ENCODE measurements at places on chromosomes 16 and 17. TPM values are rescaled to one million over a fixed set of nuclear protein-coding genes. Genes with fewer than 3 reads are reported as not detected.

DNA sequence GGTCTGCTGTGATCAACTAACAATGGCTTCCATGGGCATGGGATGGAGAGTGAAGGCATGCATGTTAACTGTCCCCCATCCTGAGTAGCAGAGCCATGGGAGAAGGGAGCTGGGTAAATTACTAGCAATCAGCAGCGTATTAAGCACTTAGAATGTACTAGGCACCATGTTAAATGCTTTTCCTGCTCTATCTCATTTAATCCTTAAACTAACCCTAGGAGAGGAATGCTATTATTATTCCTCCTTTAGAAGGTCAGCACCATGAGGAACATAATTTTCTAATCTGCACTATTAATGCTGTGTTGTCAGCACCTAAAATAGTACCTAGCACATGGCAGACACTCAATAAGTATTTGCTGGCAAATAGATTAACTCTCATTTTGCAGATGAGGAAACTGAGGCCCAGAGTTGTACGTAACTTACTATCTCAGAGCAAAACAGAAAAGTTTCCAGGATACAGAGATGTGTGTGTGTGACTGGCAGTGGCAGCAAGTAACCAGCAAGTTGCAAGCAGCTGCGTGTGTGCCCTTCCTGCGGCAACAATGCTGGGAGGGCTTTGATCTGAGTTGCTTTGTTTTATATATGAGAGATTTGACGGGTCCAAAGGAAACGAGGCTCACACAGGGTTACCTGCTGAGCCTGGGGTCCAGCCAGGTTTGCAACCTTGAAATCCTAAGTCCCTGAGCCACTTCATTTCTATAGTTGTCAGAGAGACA is 6.5 kb upstream of the KLHL36 start:
- DNase-seq, result no peak

GRCh38 chr16:8718851-8719680 is 44.6 kb downstream of the ABAT start:
- DNase-seq, result no peak

Gene PERCC1
- total RNA-seq, result 1.2 TPM

DNA sequence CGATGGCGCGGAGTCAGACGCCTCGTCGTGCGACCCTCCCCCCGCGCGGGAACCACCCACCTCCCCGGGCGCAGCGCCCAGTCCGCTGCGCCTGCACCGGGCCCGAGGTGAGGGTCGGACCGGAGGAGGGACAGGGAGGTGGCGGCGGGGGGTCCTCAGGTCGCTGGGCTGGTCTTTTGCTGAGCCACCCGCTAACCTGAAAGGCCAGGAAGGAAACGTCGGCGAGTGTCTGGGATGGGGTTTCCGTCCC is 4.9 kb downstream of the TBX2 start:
- DNase-seq, result no peak

GRCh38 chr17:74528491-74529199 is 2.6 kb downstream of the CD300LB start:
- DNase-seq, result no peak

GRCh38 chr17:30000001-30000754 is 58.7 kb downstream of the EFCAB5 start:
- DNase-seq, result no peak

All from activated naive CD8-positive, alpha-beta T cell treated with anti-CD3 and anti-CD28 coated beads, Interleukin-2, amount 10 ng/mL, durations not matched to agents 7 days and 5 days (primary cell).